ENCODE measurements at places on chromosomes 1 and 21.

GRCh38 chr1:160952129-160952510 lies 2.5 kb downstream of the ITLN2 start:
- DNase-seq: no peak

DNA sequence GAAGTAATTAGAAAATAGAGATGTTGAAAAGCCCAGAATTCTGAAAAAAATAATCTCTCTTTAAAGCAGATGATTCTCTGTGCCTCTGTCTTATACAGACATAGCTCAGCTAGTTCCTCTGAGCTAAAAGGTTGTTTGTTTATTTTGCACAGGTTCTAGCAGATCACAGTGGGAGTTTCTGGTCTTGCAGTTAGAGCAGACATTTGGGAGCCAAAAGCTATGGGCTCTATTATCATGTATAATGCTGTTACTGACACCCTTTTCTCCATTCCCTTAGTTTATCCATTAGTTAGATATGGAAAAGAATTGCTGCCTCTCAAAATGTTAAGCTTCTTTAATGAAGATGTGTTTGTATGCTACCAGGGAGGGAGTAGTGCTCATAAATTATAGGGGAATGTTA lies 20.5 kb upstream of the CD55 start:
- DNase-seq: no peak

- no peak for DNase-seq
Measured at GRCh38 chr1:70195342-70195741, 10.0 kb downstream of the LRRC40 start.

GRCh38 chr1:115669886-115670285 lies 28.1 kb downstream of the VANGL1 start:
- no peak for DNase-seq

- DNase-seq: no peak
Measured at GRCh38 chr1:201894343-201895119, 5.8 kb downstream of the SHISA4 start.

- no peak for DNase-seq
Measured at GRCh38 chr1:217895841-217896240, 264.7 kb downstream of the SPATA17 start.

GRCh38 chr1:197843401-197843800 lies 59.0 kb upstream of the C1orf53 start:
- DNase-seq: no peak

DNA sequence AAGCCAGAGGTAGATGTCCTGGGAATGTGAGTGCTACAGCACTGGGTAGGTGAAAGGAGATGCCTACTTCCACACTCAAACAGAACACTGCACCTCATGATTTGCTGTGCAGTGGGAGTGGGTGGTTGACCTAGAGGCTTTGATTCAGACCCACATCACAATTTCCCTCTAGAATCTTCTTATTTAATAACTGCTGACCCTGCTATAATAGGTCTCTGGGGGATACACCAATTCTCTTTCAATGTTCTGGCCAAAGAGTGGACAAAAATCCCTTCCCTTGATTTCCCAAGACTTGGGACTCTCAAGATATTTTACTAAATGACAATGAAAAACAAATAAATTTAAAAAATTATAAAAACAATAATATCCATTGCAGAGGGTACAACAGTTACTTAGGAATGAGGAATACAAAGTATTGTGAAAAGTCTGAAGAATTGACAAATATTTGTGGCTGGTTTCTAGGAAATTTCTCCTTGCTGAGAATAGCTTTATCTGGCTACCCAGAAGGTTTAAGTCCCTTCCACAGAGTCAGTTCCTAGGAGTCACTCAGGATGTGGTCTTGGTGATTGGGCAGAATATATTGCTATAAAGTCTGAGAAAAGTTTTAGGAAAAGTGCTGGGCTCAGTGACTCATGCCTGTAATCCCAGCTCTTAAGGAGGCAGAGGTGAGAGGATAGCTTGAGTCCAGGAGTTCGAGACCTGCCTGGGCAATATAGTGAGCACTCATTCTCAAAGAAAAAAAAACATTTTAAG lies 2.4 kb upstream of the FCGR2A start:
- no peak for DNase-seq

GRCh38 chr1:20317471-20317870 lies 26.8 kb downstream of the VWA5B1 start:
- DNase-seq: no peak

DNA sequence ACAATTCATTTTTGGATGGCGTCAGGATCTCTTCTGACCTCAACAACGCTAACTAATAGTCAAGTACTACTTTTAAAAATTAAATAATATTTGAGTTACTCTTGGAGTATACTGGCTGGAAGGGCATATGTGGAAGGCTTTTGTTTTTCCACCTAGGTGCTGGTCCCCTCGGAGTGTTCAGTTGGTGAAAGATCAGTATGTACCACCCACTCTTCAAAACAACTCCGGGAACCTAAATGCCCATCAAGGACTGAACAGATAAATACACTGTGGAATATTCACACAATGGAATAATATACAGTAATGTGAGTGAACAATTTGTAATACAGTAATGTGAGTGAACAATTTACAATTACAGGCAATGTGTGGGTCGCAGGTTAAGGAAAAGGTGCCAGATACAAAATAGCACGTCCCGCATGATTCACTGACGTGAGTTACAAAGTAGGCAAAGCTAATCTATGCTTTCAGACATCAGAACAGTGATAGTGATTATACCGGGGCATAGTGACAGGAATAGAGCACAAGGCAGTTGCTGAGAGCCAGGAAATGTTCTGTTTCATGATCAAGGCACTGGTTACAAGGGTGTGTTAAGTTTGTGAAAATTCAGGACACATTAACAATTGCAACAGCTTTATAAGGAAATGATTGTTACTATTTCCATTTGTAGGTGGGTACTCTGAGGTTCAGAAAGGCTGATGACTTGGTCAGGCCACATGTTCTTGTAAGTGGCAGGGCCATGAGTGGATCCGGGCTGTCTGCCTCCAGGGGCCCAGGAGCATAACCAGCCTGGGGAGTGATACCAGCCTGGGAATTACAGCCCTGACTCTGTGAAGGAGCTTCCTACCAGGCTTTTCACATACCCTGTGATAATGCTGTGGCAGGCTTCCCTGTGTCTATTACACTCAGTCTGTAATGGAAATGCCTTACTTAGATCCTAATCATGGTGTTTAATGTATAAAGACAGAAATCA lies 59.3 kb upstream of the ABCD3 start:
- no peak for DNase-seq

DNA sequence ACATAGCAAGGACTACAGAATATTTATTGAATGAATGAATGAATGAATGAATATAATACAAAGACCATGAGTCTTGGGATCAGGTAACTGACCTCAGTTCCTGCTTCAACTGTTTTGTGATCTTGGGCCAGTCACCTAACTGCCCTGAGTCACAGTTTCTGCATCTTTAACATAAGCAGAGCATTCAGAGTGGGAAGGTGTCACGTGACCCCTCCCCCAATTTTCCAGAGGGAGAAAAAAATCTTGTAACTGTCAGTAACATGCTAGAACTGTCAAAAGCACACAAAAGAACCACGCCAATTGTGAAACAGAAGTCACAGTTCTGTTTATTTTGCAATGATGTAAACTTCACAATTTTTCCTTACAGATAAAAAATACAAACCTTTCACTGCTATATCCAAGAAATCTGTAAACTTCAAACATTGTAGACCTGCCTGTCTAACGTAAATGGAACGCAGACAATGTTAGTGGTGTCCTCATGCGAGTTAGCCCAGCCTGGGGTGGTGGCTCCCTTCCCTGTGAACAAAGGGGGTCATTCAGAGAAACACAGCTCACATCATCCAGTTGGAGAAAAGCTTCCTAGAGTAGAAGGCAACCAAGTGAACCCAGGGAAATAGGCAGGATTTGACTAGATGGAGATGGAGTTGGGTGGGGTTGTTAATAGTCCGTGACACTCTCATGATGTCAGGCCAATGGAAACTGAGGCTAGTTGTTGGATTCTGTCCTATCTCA lies 211.8 kb upstream of the ZC3H12A start:
- DNase-seq: no peak

DNA sequence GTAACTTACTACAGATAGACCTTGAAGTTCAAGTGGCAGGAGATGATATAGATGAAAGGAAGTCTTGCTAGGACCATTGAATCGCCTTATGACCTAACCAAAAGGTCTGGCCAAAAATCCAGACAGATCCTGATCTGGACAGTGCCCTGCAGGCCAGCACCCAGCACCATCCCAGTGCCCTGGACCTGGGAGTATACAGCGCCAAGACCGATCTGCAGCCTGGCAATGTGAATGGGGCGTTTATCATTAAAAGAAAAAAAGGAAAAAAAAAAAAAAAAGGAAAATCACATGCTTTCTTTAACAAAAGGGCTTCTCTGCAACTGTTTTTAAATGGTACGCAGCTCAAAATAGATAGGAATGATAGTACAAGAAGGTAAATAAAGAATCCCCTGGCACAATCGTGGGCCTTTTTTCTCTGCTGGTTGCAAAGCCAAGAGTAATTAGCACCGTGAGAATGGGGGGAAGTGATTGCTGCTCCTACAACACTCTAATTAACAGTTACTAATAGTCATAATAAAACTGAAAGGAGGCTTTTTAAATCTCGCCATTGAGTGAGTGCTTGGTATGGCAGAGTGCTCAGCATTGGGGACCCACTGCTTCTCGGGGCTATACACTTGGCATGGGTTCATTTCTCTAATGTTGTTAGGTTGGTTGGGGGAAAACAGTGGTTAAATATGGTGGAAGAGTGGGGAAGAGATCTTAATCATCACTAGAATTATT lies 146.7 kb downstream of the KAZN start:
- DNase-seq: no peak

GRCh38 chr1:231312432-231312788 lies 25.2 kb downstream of the EXOC8 start:
- no peak for DNase-seq

GRCh38 chr1:37673920-37674319 lies 18.4 kb upstream of the CDCA8 start:
- no peak for DNase-seq

- no peak for DNase-seq
Measured at GRCh38 chr1:12433323-12434053, 184.5 kb downstream of the DHRS3 start.

DNA sequence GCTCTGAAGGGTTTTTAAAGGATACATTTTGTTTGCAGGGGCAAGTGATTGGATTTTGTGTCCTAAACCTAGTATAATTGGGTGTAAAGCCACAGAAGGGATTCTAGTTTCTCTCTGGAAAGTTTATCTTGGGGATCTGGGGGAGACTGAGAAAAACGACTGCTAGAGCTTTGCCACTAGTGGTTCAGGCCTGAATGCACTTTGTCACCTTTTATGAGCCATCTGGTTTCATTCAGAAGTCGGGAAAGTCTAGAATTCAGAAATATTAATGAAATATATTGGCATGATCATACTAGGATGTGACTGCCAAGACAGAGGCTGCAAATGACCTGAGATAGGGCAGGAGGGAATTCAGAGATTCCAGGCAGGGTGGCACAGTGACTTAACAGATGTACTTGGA lies 111.5 kb upstream of the KCNK2 start:
- no peak for DNase-seq

GRCh38 chr1:242454262-242455051 lies 70.0 kb downstream of the PLD5 start:
- peak; percentile 54 for DNase-seq

DNA sequence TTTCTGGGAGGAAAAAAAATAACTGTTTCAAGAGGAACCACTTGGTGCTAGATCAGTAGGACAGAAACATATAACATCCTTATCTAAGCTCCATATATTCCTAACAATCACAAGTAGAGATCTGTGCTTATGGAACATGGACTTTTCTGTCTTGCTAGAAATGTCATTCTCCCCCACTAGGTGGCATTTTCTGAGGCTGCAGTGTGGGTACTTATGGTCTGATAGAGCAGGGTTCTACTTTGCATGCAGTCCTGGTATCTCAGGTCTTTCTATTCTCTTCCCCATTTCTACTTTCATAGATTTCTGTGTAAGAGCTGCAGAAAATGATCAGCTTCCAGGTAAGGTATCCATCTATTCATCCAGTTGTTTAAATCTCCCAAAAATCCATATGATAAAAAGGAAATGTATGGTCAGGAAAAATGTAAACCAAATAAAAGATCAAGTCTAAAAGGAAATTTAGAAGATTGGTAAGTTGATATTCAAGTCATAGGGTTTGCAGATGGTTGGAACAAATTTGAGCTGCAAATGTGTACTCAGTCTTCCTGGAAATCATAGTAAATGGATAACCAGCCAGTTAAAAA lies 1.5 kb downstream of the ZNF684 start:
- DNase-seq: peak; percentile 97

DNA sequence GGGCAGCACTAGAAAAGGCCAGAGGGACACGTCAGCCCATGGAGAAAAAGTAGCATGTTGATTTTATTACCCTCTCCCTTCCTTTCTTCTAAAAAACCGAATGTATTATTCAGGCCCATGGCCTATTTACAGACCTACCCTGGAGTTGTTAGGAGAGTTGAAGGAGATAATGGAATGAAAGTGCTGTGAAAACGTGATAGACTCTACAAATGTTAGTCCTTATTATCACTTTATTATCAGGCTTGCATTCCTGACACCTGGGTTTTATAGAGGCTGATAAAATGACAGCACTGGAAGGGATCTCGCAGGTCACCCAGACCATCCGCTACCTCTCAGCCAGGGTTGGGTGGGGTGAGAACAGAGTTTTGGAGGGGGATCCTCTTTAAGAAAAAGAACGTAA lies 60.6 kb upstream of the TLR5 start:
- DNase-seq: no peak

GRCh38 chr1:214318356-214318755 lies 37.4 kb downstream of the SMYD2 start:
- no peak for DNase-seq

DNA sequence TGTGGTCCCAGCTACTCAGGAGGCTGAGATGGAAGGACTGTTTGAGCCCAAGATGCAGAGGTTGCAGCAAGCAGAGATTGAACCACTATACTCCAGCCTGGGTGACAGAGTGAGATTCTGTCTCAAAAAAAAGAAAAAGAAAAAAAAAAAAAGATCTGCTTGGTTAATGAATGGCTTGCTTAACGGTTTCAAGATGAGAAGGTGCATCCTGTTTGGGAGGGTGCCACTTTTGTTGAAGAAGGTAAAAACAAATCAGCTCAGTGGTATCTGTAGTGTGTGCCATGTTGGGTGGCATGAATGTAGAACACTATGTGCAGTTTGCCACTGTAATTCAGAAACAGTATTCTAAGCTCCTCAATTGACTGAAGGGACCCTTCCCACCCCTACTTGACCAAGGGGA lies 94.9 kb upstream of the ETV3 start:
- no peak for DNase-seq

GRCh38 chr1:244171241-244171985 lies 120.3 kb downstream of the ZBTB18 start:
- no peak for DNase-seq

DNA sequence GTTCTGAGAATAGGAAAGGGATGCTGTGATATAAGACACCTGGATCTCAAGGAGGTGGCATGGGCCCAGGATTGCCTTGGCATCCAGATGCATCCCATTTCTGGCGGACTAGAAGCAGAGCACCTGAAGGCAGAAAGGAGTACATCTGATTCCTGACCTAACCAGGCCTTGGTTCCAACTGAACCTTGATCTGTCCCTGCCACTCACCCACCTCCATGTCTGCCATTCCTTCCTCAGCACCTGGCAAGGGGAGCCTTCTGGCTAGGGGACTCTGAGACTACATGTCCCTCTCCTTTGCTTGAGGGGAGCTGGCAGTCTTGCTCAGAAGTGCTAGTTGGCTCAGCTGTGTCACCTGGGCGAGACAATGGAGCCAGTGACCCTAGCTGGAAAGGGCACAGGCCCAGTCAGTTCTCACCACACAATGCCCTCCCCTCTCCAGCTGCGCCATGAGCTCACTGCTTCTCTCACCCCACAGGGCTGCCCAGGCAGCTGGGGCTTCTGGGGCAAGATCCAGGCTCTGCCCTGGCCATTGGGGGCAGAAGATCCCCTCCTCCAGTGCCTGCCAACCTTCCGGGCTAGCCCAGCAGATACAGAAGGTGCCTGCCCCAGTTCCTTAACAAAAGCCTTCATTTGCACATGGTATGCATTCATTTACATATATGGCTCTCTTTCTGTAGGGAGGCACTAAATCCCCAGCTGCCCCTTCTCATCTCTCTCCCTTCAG lies 2.9 kb downstream of the IGSF8 start:
- no peak for DNase-seq

Measured in NCI-H748 treated with DMSO at 0.1 percent for 48 hours (cell line).